ENCODE measurements at places on chromosomes 3 and 15. TPM values are rescaled to one million over a fixed set of nuclear protein-coding genes. Genes with fewer than 3 reads are reported as not detected.
A peak's percentile ranks its signal among the peaks of the same experiment; 100 is the strongest.

- DNase-seq = no peak
Measured at GRCh38 chr15:66751579-66751978, 49.5 kb downstream of the SMAD6 start.

- no peak for DNase-seq
Measured at GRCh38 chr3:184539801-184540435, 21.7 kb upstream of the EPHB3 start.

DNA sequence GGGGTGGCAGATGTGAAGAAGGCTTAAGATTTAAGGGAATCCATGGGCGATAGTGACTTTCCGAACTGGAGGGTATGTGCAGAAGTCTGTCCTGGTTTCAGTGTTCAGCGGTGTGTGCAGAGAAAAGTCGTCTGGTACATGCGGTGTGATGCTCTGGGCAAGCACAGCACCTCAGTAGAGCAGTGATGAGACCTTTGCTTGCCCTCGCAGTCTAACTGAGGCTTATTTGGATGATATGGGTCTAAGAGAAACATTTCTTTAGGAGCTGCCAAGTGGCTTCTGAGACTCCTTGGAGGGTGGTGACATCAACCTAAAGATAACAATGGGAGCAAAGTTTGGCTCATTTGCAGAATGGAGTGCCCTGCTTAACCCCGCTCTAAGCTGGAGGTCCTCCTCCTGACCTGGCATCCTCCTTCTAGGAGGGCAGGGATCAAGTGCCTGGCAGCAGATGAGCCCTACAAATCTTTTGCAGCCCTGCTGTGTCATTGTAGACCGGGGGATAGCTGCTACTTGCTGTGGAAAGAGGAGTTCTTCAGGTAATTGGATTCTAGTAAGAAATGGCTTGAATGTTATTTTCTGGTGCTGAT is 228.1 kb upstream of the AZI2 start:
- no peak for DNase-seq

DNA sequence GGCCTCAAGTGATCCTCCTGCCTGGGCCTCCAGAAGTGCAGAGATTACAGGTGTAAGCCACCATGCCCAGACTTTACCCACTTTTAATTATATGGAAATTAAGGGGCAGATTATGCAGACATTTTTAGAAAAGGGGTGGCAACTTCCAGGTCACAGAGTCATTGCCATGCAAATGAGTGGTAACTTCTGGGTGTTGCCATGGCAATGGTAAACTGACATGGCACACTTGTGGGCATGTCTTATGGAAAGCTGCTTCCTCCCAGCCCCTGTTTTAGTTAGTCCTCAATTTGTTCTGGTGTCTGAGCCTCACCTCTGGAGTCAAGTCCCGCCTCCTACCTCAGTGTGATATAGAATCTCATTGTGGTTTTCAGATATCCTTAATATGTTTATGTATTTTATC is 49.7 kb downstream of the PCNP start:
- no peak for DNase-seq

DNA sequence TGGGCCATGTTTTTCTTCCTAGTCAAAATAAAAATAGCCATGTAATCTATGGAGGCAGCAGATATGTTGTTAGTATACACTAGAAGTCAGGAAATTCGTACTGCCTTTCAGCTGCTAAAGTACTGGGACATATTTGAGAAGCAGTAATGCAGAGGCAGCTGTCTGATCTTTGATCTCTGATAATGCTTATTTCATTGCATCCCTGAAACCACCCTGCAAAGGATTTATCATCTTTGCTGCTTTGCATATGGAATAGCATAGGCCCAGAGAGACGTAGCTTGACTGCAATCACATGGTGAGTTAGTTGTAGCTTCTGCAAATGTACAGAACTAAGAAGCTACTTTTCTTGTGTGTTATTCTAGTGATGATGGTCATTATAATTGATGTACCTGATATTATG is 52.4 kb downstream of the RBM6 start:
- DNase-seq = no peak

GRCh38 chr3:131553495-131554247 is 50.9 kb upstream of the MRPL3 start:
- DNase-seq = no peak

- DNase-seq = peak; percentile 56
Measured at GRCh38 chr3:141050576-141051442, at the start of gene SPSB4. Gene SPSB4 (plus strand): TSS chr3:141051347. CDS start chr3:141066105, 14,758 bp downstream.

DNA sequence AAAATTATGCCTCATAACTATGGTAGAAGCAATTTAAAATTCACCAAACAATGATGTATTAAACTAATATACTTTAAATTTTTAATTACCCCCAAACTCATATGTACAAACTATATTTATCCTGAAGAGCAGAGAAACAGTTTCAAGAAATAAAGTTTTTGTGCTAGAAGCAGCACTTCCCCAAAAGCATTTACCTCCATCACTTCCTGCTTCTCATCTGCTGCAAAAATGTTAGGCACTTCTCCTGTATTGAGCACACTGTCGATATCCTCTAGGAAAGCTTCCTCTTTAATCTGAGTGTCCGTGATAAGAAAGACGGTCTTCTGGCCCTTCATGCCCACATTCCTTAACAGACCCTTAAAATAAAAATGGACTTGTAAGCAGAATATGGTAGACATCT is 101.5 kb upstream of the ASB14 start:
- peak; percentile 37 for DNase-seq

DNA sequence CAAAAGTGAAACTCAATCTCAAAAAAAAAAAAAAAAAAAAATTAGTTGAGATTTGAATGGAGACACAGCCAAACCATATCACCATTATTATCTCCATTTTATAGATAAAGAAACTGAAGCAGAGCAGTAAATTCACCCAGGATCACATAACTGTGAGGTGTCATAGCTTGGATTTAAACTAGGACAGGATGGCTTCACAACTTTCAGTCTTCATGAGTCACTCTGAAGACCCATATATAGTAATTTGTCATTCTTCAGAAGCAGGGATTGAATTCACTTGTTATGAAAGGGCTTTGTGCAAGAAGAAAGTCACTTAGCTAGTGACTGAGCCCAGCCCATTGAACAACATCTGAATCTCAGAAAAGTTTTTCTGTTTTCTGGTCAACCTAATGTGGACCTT is 60.5 kb upstream of the LRIG1 start:
- DNase-seq = no peak

DNA sequence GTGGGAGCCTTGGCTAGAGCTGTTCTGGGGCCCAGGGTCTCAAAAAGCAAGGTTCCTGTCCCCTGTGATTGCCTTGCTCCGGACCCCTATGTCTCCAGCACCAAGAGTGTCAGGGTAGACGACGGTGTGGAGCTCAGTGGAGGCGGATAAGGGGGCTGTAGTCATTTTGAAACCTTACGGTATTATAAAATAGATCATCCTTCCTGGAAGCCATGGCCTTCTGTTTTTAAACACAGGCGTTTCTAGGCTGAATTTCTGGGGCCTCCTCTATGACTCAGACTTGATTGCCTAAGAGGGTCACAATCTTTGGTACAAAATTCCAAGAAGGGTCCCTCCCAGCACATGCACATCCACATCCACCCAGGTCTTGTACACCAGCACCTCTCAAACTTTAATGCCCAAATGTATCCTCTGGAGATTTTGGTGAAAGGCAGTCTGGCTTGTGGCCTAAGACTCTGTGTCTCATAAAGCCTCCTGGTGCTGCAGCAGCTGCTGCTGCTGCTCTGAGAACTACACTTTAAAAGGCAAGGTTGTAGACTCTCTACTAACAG is 70.5 kb upstream of the XCR1 start:
- DNase-seq = no peak

DNA sequence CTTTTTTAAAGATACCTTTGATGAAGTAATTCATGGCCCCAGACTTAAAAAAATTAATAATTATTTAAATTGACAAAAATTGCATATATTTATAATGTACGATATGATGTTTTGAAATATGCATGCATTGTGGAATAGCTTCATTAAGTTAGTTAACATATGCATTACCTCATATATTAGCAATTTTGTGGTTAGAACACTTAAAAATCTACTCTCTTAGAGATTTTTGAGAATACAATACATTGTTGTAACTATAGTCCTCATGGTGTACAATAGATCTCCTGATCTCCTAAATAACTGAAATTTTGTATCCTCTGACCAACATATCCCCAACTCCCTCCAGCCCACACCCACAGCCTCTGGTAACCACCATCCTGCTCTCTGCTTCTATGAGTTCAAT is 104.1 kb downstream of the PEX5L start:
- no peak for DNase-seq

- DNase-seq = peak; percentile 21
Measured at GRCh38 chr3:125512135-125512920, 7.7 kb downstream of the SNX4 start.

DNA sequence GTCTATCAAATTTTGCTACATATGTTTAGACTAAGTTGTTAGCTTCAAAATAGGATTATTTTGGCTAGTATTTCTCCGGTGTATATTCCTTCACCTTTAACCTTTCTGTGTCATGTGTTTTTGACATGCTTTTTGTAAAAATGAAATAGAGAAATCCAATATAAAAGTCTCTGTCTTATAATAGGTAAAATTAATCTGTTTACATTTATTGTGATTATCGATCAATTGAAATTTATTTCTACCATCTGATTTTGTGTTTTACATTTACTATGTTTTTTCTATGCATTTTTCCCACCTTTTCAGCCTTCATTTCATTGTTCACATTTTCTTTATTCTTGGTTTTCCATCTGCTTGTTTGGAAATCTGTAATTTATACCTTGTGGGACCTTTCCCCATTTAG is 11.7 kb upstream of the LHFPL4 start:
- no peak for DNase-seq

DNA sequence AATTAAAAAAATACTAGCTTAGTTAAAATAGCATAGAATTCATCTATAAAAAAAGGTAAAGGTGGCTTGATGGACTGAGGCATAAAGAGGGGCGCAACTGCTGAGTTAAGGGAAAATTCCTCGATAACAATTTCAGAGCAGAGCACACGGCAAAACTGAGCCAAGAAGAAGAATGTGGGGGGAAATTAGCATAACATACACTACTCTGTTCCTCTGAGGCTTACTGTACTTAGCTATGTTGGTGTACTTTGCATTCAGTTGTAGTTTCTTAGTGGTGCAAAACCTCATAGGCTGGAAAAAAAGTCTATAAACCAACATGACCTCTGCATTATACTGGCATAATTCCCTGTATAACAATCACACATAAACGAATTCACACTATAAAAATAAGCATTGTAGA is 357.9 kb upstream of the LRRC3B start:
- no peak for DNase-seq

DNA sequence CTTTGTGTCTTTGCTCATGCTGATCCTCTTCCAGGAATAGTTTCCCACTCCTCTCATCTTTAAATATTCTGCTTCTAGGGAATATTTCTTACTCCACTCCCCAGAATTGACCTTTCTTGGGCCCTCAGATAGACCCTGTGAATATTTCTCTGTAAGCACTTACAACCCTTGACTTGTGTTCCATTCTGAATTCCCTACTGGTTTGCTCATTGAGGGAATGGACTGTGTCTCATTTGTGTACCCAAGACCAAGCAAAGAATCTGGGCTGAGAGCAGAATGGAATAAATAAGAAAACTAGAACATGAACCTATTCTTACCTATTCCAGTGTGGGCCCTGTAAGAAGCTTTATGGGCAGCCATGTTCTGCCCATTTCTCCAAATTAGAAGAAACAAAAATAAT is 72.7 kb upstream of the TSPAN3 start:
- no peak for DNase-seq

DNA sequence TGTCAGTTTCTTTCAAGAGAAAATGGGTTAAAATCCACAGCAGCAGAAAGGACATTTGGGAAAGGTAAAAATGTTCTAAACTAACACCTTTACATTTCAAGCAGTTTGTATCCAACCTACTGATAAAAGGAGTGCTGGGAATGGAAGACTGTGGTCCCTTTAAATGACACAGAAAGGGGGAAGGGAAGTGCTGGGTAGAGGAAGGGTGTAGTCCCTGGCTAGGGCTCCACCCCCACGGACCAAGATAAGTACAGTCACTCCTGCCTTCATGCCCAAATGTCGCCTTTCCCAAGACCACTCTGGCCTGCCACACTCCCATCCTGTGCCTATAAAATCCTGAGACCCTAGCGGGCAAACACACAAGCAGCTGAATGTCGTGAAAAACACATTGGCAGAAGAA is 350.9 kb upstream of the POU1F1 start:
- DNase-seq = no peak

- peak; percentile 72 for DNase-seq
Measured at GRCh38 chr3:108914774-108915641, 38.7 kb downstream of the GUCA1C start.

DNA sequence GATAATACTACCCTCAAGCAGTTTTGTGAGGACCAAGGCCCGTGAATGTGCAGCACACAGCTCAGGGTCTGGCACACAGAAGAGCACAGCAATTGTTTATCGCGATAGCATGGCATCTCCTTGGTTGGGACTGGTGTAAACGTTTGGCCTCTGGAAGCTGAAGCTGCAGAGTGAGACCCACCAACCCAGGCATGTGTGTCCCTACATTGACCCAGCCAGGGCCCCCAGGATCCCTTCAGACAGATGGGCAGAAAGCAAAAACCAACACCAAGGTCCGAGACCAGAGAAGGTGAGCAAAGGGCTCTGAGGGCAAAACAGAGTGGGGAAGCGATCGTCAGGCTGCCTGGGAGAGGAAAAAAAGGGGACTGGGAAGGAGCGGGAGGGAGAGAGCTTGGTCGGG is 12.6 kb upstream of the PSTPIP1 start:
- DNase-seq = no peak

- no peak for DNase-seq
Measured at GRCh38 chr3:195249858-195250464, 21.0 kb downstream of the XXYLT1 start.

GRCh38 chr3:66018057-66019033 is 20.4 kb downstream of the MAGI1 start:
- DNase-seq = no peak

GRCh38 chr3:43307649-43308048 is 21.3 kb downstream of the SNRK start:
- DNase-seq = no peak

DNA sequence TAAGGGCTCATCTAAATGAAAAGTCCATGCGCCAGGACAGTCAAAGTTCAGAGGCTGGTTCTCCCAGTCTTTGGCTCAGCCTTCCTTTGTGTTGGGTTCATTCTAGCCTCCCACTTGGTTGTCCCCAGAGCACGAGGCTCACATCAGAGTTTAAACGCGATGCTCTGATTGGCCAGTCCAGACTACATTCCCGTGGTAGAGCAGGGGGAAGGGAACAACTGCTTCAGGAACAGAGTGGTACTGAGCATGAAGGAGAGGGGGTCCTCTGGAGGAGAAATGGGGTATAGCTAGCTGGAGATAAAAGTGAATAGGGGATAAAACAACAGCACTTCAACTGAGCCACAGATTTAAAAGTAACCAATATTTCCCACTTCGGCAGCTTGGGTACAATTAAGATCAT is 32.2 kb downstream of the ANAPC13 start:
- DNase-seq = no peak

Gene NRROS
- 118 TPM for total RNA-seq

Gene ROBO1
- 3.2 TPM for total RNA-seq

Gene RAB7A
- total RNA-seq = 51.4 TPM

Gene RPP14
- 5.4 TPM for total RNA-seq

Gene FBLN2
- 8.3 TPM for total RNA-seq

Gene LMOD3
- not detected for total RNA-seq

Data from hematopoietic multipotent progenitor cell (in vitro differentiated cells).